Fibroblast of the aortic adventitia (primary cell): ENCODE measurements at places on chromosomes 16 and 17. TPM values are rescaled to one million over a fixed set of nuclear protein-coding genes. Genes with fewer than 3 reads are reported as not detected.

- DNase-seq = peak; percentile 64
Measured at GRCh38 chr17:17837966-17838962, 1.5 kb upstream of the SREBF1 start.

CCDC102A gene
- 9.9 and 30.7 TPM in 2 replicates for total RNA-seq

CTRB1 gene
- not detected in 2 replicates for total RNA-seq

- DNase-seq = no peak
Measured at GRCh38 chr17:82737967-82738877, 2.8 kb downstream of the FN3K start.

DNA sequence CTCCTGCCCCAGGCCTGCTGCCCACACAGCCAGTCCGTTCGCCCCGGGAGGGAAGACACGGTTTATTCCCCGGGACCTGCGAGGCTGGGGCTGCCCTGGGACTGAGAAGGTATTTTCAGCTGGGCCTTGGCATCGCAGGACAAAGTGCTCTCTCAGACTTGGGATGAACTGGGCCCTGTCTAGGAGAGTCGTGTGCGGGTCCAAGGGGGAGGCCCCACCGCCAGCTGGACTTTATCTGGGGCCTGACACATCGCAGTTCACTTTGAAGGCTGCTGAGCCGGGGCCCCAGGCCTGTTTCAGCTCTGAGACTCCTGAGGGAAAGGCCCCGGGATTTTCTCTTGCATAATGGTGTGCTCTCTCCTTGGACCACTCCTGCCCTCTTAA is 6.8 kb downstream of the CRISPLD2 start:
- peak; percentile 79 for DNase-seq

- no peak for DNase-seq
Measured at GRCh38 chr16:66712512-66712911, 16.0 kb upstream of the CMTM4 start.

CHAD gene
- total RNA-seq = not detected in 2 replicates

DNA sequence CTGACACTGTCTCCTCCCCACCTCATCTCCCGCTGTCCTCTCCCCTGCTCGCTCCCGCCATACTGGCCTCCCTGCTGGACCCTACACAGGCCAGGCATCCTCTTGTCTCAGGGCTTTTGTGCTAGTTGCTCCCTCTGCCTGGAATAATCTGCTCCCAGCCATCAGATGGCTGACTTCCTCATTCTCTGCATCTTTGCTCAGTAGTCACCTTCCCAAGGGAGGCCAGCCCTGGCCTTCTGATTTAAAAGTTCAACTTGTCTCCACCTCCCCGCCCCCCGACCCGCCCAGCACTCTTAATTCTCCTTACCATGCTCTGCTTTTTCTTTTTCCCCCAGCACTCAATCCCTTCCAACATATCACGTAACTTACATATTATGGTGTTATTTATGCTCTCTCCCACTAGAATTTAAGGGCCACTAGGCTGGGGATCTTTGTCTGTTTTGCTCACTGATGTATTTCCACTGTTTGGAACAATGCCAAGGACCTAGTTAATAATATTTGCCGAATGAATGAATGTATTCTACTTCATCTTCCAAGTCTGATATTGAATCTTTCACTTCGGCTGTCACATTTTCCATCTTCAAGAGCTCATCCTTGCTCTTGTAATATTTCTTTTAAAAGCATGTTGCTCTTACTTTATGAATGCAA is 178.3 kb downstream of the CDK5R1 start:
- DNase-seq = no peak

DNA sequence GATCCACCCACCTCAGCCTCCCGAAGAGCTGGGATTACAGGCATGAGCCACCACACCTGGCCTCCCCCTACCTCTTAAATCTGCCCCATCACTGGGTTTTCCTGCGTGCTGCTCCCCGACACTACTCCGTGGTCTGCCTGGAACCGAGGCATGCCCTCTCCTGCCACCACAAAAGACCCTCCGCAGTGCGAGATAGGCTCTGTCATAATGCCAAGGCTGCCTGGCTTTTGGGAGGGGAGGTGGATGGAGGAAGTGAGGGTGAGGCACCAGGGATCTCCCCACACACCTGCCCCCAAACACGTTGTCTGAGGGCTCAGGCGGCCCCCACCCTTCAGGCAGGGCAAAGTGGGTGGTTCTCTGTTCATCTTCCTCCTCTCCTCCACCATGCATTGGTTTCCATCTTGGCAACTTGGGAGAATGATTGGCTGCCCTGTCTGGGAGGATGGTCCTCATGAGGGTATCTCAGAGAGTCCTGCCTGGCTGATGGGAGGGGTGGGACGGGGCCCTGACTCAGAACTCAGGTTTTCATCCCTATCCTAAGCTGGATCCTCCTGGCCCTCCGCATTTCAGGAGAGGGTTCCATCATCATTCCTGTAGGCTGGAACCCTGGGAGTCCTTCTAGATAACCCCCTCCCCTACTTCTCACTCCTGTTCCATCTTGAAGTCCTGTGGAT is 23.2 kb downstream of the IGFBP4 start:
- DNase-seq = no peak

PLCD3 gene
- total RNA-seq = 56.0 and 86.3 TPM in 2 replicates

- DNase-seq = no peak
Measured at GRCh38 chr16:79092846-79093245, 507.7 kb downstream of the MAF start.

DNA sequence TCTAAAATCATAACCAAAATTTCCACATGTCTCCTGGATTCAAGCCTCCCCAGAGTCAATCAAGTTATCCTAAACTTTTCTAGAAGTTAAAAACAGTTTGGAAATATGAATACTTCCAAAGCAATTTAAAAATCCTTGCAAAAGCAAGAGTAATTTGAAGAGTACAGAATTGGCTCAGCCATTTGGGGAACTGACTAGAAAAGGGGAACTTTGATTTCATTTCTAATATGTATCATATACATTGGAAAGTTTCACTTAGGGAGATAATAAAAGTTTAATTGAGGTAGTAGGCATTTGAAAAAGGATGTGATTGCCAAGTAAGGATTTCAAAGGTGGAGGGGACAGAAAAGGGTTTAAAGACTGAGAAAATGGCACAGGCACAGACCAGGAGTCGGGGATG is 9.0 kb upstream of the SLFN12L start:
- DNase-seq = no peak

DNA sequence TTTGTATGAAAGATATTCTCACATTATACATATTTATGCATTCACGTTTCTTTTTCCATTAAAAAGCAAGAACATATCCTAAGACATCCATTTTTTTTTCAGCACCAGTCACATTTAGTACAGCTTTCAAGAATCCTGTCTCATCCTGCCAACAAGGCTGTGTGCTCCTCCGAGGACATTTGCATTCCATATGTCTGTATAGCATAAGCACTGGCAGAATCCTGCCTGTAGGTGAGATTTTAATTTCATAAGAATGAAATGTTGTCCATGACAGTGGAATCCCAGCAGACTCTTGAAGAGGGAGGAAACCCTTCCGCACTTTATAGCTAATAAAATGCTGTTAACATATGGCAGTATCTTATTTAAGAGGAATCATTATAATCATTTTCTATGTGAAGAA is 2.9 kb upstream of the PMP22 start:
- DNase-seq = no peak

DNA sequence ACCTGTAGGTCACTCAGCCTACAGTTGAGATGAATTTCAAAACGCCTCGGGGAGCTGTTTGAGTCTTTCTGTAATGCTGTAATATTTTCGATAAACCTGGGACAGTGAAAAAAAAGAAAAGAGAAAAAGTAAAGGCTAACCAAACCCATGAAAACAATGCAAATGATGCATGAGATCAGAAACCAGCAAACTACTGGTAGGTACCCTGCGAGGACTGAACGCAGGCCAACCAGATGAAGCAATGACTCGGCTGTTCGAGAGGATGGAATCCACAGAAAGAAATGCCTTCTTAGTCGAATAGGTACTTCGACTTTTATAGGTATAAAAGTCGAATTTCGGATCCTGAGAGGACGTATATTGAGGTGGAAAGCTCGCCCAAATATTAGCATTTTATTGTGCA is 509 bp upstream of the ATAD5 start:
- DNase-seq = peak; percentile 23

DNA sequence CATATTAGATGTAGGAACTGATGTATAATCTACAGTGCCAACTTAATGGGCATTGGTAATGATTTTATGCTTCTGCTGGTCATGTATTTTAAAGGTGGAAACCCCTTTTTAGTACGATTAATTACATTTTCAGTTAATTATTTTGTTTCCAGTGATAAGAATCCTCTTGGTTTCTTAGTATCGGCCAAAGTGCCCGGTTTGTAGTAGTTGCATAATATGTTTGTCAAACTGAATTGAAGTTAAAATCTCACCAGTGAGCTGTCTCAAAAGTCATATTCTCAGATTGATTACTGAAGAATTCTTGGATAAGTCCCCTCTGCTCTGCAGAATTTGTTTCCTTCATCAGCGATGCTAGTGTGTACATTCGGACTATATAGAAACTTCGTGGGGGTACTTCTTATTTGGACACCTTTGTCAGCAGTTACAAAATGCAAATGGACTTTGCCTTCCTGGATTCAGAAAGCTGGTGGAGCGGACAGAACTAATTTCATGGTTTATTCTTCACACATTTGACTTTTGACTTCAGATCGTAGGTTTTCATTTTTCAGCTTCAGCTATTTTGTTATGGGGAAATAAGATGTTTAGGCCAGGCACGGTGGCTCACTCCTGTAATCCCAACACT is 28.2 kb downstream of the SLC47A1 start:
- DNase-seq = no peak

CLEC10A gene
- not detected in 2 replicates for total RNA-seq

ABHD15 gene
- 5.5 and 15.3 TPM in 2 replicates for total RNA-seq

ADCY9 gene
- 11.2 and 23.6 TPM in 2 replicates for total RNA-seq

CTF1 gene
- 2.5 and 3.2 TPM in 2 replicates for total RNA-seq

- DNase-seq = no peak
Measured at GRCh38 chr16:19430345-19430744, 12.7 kb downstream of the TMC5 start.
